ENCODE measurements at places on chromosomes 2 and 18.

- DNase-seq = no peak
These were observed 62.8 kb downstream of the PXDN start for GRCh38 chr2:1681323-1682180.

GRCh38 chr2:125106710-125107109, 1081.6 kb downstream of the CNTNAP5 start:
- no peak for DNase-seq

DNA sequence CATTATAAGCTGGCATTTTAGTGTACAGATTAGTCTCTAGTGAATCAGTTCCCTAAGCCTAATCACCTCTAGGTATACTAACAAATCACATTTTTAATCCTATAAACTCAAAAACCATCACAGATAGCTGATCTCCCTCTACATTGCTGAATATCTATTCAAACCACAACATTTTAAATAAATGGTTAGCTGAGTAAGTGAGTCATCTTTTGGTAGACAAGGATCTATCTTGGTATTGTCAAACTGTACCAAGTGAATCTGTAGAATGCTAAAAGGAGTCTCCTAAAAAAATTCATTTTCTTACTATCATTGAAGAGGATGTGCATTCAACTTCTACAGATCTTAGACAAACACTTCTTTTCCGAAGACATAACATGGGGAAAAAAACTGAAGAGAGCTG, 40.7 kb downstream of the INO80D start:
- no peak for DNase-seq

DNA sequence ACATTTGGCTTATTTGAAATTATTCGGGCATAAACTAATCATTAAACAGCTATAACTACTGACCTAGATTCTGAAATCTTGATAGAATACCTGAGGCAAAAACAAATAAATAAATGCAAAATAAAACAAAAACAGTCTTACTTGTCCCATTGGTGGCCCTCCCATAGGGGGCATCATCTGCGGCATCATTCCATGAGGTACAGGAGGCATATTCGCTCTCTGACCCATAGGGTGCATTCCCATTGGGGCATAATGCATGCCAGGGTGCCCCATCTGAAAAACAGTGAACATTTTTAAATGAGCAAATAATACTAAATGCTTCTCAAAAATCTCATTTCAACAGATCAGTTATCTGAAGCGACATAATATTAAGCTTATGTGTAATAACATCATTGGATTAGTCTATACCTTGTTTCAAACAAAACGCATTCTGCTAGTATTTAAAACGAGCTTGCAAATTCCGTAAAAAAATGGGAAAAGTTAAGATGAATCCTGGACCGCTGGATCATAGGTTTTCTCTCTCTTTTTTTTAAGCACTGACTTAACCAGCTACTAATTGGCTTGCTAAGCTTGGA, 1.3 kb downstream of the PRPF40A start:
- DNase-seq = no peak

- DNase-seq = no peak
These were observed 77.5 kb downstream of the EIF2AK3 start for GRCh38 chr2:88549616-88550292.

- no peak for DNase-seq
These were observed 23.9 kb downstream of the FAM124B start for GRCh38 chr2:224377751-224378700.

GRCh38 chr2:205640716-205641115, 41.6 kb upstream of the NRP2 start:
- no peak for DNase-seq

- no peak for DNase-seq
These were observed 8.5 kb downstream of the HS6ST1 start for GRCh38 chr2:128310094-128310716.

DNA sequence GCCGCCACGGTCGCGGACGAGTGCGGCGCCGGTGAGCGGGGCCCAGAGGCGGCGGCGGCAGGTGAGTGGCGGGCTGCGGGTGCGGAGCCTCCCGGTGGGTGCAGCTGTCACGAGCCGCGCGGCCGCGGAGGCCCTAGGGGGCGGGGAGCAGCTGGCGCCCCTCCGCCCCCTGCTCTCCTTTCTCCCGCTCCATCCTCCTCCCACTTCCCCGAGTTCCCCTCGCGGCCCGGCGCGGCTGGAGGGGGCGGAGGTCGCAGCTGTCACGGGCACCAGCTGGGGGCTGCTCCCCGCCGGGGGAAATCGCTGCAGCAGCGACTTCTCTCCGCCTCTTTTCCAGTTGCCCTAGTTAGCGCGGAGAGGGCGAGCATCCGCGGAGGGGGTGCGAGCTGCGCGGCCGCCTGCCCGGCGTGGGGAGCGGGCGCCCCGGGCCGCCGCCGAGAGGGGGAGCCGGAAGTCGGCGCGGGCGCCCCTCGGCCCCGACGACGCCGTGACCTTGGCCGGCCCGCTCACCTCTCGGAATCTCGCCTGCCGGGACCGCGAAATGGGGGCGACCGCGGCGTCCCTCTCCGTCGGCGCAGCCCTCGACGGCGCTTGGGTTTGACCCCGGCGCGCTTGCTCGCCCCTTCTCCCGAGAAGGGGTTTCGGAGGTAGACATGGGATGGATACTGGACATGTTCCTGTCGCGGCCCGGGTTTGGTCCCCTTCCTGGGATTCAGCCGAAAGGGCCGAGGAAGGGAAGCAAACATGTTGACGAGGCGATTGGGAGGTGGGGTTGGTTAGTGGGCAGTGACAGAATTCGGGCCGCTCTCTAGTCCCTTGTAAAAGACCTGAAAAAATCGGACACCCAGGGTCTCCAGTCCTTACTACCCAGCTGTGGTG, 727 bp downstream of the NCOA1 start:
- DNase-seq = peak; percentile 57

GRCh38 chr2:102436323-102436722, 13.4 kb downstream of the IL18RAP start:
- DNase-seq = no peak

DNA sequence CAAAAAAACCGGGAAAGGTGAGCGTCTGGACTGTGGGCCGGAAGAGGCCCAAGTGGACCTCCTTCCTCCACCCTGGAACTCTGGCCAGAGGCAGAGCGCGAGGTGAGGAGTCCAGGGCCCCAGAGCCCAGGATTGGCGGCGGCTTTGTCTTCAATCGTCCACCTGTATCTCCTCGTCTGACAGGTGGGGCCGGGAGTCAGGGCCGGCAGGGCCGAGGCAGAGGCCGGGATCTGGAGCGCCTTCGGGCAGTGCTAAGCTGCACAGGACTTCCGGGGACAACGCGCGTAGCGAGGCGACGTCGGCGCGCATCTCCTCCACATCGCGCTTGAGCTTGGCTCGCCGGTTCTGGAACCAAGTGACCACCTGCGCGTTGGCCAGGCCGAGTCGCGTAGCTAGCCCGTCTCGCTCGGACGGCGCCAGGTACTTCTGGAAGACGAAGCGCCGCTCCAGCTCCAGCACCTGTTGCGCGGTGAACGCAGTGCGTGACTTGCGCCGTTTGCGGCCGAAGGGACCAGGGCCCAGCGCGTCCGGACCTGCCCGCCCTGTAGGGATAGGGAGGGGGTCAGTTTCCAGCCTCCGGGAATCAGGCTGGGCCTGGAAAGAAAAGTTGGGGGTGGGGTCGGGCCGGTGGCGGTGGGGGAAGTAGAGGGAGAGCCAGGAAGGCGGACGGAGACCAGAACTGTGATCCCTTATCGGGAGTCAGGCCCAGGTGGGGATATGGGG, 1.5 kb downstream of the LBX2 start:
- no peak for DNase-seq

- no peak for DNase-seq
These were observed 33.4 kb downstream of the TTR start for GRCh38 chr18:31624892-31625640.

DNA sequence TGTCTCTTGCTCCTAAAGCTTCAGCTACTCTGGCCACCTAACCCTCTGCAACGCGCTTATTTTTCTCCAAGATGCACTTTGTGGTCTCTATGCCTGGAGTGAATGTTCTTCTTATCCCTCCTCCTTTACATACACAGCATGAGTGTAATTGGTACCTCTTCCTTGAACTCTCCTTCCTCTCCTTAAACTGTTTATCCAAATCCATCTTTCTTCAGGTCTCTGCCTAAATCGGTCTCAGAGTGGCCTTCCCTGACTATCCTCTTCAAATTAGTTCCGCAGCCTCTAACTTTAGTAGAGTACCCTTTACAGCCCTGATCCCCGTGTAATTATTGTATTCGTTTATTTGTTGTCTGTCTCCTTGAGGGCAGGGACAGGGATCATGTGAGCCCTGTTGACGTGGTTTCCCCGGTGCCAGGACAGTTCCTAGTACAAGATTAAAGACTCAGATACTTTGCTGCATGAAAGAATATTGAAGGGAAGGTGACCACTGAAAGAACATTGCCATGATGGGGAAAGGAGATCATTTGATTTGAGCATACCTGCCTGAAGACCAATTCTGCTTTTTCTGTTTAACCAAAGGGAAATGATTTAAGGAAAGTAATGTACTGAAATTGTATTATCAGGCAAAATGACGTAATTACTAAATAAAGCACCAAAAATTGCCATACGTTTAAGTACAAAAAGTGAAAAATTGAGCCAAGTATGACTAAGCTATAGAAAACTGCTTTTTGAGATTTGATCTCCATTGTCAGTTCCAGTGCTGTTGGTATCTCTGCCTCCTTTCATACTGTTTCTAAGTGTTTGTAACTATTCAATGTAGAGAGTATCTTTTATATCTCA, 1.2 kb downstream of the CNOT9 start:
- peak; percentile 1 for DNase-seq

GRCh38 chr2:86283411-86284030, 53.9 kb downstream of the REEP1 start:
- no peak for DNase-seq

DNA sequence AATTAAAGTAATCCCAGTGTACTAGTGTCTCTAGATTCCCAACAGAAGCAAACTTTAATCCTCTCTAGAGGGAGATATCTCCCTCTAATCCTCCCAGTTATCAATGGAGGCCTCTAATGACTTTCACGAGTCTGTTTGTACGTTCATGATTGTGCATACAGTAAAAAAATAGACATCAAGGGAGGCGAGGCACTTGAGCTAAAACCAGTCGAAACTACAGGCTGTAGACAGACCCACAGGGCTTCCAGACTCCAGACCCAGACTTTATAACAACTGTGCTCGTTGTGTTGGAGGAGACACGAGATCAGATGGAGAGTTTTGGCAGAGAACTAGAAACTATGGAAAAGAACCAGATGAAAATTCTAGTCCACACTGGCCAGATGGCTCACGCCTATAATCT, 7.0 kb downstream of the DGKD start:
- no peak for DNase-seq

DNA sequence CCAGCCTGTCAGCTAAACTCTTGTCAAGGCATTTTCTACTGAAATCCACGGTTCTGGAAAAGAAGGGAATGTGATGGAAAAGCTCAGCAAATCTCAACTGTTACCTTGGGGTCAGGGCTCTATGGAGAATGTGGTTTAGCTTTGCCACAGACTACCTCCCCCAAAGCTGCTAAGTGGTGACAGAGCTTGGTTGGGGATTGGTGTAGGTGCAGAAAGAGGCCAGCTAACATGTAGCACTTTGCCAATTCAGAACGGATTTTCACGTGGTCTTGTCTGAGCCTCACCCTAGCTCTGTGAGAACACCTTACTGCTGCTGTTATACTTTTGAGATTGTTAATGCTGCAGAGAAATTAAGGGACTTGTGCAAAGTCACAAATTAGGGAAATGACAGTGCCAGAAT, 331.1 kb downstream of the RND3 start:
- no peak for DNase-seq

DNA sequence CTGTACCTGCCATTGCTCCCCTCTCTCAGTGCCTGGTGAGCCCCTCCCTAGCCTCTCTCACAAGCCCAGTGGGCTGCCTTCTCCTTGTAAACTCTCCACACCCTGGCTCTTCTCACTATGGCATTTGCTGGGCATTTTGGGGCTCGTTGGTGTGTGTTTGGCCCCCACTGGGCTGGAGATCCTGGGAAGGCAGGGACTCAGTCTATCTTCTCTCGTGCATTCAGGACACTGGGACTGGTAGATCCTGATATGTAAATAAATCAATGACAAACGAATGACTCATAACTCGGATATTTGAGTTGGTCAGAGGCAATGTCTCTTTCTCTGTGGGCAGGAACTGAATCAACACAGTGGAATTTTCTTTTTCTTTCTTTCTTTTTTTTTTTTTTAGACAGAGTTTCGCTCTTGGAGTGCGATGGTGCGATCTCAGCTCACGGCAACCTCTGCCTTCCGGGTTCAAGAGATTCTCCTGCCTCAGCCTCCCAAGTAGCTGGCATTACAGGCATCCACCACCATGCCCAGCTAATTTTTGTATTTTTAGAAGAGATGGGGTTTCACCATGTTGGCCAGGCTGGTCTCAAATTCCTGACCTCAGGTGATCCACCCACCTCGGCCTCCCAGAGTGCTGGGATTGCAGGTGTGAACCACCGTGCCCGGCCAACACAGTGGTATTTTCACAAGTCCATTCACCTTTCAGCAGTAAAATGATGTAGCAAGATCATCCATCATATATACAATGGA, 144.6 kb upstream of the SPRED2 start:
- DNase-seq = no peak

- no peak for DNase-seq
These were observed 15.7 kb downstream of the ZFP36L2 start for GRCh38 chr2:43210467-43211303.

DNA sequence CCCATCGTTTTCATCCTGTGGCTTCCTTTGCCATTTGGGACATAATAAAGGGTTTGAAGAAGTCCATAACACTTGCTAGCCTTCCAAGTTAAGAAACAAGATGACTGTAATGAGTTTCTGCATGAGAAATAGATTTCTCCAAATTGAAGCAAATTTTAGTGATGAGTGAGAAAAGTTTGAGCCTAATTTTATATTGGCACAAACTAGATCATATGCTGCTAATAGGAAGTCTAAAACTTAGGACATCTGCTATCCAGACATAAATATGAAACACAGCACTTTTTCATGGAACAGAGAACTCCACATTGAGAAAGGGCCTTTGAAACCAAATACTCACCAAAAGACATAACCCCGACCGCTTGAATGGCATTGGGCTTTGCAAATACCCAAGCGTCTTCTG, 39.8 kb downstream of the SLC38A11 start:
- no peak for DNase-seq

DNA sequence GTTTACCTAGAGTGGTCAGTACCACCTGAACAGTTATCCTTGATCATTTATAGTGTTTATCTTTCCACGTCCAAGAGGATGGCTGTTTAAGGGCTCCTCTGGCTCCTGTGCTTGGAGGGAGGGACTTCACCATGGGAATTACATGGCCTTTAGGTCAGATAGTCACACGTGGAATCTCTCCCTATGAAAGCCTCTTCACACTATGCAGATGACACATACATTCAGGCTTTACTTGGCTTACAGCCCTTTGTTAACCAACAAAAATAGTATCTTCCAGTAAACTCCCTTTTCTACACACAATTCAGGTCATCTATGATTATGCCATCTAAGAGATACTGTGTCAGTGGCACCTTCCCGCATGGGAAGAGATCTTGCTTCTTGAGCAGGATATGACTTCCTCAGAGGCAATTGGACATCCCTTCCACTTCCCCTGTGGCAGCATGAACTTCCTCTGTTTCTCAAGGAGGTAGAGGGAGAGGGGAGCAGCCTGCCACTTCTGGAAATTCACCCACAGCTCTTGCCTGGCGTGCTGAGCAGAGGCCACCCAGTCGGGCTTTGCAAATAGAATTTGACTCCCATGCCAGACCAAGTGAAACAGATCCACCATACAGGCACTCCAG, 53.5 kb downstream of the COLEC12 start:
- DNase-seq = no peak

- no peak for DNase-seq
These were observed 78.1 kb downstream of the PIEZO2 start for GRCh38 chr18:11071300-11071699.

All from naive B cell (primary cell).